ENCODE measurements at places on chromosomes 2 and 18. TPM values are rescaled to one million over a fixed set of nuclear protein-coding genes. Genes with fewer than 3 reads are reported as not detected.
A peak's percentile ranks its signal among the peaks of the same experiment; 100 is the strongest.

DNA sequence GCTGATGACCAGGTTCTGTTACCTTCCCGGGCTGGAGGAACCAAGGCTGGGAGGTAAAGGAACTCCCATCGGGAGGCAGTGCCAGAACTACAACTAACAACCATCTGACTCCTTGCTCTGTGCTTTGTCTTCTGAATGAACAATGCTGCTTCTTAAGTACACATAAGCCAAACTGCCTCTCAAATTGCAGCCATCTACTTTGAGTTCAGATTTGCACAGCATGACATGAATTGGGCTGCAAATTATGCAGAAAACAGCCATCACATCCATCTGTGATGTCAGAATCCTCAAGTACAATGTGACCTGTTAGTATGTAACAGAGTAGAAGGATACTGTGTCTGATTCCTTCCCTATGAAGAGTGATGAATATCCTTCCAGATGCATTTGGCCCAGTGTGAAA lies 290.6 kb downstream of the ZNF521 start:
- no peak for DNase-seq

DNA sequence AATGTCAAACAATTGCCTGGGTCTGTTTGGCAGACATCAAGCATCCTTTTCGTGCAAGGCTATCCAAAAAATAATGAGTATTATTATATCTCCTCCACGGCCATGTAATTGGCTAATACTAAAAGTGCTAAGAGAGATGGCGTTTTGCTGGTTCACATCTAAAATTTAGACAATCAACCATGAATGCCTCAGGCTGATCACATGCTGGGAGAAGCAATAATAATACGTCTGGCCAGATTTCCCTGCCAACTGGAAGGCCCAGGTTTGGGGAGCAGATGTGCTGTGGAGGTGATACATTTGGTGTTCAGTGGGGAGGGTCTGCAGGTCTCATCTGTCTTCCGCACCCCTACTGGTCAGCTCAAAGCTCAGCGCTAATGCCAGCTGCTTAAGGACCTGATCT lies 60.3 kb upstream of the CREB1 start:
- no peak for DNase-seq

Gene ASB18
- 5.4 TPM for polyA plus RNA-seq

DNA sequence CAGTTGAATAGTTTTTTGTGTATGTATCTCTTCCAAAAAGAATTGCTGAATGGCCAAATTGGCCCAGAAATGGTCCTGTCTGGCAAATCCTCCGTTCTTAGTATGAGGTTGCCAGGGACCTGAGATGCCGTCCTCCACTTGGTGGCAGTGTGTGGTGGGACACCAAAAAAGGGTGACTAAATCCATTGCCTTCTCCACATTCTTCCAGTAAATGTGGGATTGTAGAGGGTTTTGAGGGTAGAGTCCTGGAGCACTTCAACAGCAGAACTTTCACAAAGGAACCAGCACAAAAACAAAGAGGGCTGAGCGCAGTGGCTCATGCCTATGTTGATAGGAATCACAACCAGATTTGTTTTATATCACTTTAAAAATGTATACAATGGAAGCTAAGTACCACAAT lies 199.9 kb downstream of the BCL2 start:
- peak; percentile 46 for DNase-seq

GRCh38 chr2:26691881-26692278 lies 642 bp upstream of the KCNK3 start:
- no peak for DNase-seq

Gene TMEM163
- 2.4 TPM for polyA plus RNA-seq

- DNase-seq = peak; percentile 17
These were observed 73.8 kb downstream of the KCNG2 start for GRCh38 chr18:79871481-79872091.

DNA sequence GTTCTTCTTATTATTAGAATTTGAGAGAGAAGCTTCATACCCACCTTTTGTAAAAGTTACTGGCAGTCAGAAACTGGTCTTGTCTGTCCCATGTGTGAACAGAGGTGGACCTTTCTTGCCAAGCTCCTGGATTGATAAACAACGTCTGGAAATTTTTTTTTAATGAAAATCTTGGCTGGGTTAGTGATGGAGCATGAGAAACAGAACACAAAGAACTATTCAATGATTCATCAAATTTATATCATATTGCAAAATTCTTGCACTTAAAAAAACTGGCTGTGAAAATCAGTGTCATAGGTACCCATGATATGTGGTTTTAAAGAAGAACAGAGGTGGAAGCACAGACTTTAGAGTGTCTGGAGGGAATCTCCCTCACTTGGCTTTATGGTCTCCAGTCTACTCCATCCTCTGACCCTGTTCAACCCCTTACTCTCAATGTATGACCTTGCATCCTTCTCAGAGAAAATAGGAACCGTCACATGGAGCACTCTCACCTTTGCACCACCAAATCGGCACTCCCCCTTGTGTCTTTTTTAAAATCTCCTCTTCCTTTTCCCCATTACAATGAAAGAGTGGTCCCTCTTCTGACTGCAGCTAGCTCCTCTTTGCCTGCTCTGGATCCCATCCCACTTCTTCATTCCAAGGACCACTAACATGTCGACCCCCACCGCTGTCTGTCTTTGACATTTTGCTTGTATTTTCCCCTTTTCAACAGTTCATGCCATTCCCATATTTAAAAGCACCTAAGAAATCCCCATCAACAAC lies 58.2 kb downstream of the COPS8 start:
- no peak for DNase-seq

DNA sequence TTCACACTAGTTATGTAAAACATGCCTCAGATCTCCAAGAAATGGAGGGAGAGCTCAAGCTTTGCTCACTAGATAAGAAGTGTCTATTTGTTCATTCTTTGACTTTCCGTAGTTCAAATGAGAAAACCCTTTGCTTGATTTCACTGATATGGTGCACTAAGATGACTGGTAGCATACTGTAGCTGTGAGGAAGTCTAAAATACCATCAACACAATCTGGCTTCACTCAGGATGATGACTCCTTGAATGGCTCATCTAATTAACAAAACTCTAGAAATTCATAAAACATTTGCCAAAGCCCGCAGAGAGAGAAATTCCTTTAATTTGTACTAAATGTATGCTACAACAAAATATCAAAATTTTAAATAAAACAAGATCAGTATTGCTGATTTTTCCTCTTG lies 152.8 kb upstream of the STK17B start:
- no peak for DNase-seq

Gene NCKAP5
- 3.7 TPM for polyA plus RNA-seq

- peak; percentile 30 for DNase-seq
These were observed 11.0 kb downstream of the MAP3K20 start for GRCh38 chr2:173086518-173087213.

Gene MAPK4
- 4.8 TPM for polyA plus RNA-seq

- no peak for DNase-seq
These were observed 97.3 kb downstream of the CDCA7 start for GRCh38 chr2:173451941-173452340.

DNA sequence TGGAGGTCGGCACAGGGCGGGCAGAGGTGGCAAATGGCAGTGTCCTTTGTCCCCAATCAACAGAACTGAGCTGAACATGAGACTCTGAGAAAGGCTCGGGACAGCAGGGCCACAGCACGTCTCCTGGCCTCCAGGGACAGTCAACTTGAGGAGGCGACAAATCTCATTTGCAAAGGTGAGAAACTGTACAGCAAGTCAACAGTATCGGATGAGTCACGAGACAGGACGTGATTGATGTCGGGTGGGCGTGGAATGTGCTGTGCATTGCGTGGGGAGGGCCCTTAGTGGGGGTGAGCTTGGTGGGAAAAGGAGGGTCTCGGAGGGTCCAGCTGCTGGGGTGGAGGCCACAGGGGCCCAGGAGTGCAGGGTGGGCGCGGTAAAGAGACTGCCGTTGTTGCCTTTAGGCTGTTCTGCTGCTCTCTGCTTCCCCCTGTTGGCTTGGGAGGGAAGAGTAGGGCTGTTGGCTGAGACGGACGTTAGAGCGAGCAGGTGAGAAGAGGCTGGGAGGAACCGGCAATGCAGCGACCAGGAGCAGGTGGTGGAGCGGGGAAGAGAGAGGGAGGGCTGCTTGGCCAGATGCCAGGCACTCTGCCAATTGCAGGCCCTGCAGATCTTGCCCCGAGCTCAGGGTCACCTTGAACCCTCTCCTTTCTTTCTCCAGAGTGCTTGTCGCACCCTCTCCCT lies 164.3 kb downstream of the BCL2 start:
- DNase-seq = peak; percentile 78

Gene ZNF236
- 5.9 TPM for polyA plus RNA-seq

Gene CAB39
- polyA plus RNA-seq = 60.6 TPM

DNA sequence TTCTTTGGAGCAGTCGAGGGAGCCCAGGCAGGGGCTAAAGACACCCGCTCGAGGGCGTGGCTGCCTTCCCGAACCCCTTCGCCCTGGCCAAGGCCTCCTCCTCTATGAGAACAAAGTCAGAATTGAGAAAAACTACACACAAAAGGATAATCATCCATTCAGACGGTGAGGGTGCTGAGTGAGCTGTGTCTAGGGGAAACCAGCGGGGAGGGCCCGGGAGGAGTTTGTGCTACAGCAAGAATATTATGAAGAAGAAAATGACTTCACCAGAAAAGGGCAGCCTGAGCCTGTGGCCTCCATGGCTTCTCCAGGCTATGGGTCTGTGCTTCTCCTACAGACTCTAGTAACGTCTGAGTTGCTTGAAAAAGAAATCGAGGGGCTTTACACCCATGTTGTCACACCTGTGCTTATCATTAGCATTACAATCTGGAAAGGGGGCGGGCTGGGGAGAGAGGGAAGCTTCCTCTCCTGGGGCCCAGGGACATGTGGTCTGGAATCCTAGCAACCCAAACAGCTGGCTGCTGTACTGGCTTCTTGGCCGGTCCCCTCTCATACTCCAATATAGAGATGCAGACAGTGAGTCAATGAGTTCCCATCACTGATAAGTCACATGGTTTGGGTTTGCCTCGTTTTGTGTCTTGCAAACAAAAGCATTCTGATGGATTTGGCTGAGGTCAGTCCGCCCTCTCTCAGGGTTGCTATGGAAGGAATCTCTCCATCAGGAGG lies 52.0 kb upstream of the ARL4C start:
- DNase-seq = peak; percentile 95

- peak; percentile 20 for DNase-seq
These were observed 13.8 kb downstream of the DPYSL5 start for GRCh38 chr2:26861610-26862224.

GRCh38 chr2:58876126-58876525 lies 635.0 kb upstream of the FANCL start:
- DNase-seq = peak; percentile 36

Gene USP40
- 23.5 TPM for polyA plus RNA-seq

GRCh38 chr2:105961599-105962146 lies 217.0 kb downstream of the NCK2 start:
- DNase-seq = no peak

Gene EHBP1
- polyA plus RNA-seq = 36.6 TPM

DNA sequence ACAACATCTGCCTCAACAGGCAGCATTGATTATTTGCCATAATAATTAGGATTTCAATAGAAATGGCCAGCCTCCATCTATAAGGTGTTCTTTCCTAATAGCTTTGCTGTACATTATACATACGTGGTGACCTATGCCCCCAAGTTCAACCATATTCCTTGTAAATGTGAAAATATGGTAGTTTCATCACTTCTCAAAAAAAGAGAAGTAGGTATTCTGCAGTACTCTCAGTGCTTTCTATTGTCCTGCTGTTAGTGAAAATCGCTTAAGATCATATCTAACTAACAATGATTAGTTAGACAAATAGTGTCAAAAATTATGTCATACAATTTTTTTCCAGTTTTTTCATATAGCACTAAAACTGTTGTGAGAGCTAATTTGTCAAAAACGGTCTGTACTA lies 79.6 kb downstream of the SLC4A10 start:
- no peak for DNase-seq

GRCh38 chr2:119460076-119460475 lies 28.4 kb downstream of the TMEM37 start:
- no peak for DNase-seq

Gene RSAD2
- 2.6 TPM for polyA plus RNA-seq

DNA sequence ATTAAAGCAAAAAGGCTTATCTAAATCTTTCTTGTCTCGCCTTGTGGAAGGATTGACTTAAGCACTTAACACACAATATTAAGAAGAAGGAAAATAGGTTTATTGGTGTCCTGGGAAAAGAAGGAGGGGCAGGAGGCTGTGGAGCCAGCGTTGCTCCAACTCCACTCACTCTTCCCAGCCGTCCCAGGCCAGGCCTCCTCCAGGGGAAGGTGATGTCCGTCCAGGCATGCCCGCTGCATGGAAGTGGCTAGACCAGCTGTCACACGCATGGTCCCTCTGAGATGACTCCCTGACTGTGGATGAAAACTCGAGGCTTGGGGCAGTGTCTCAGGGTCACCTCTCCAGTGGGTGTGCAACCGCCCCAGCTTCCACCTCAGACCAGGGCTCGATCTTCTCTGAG lies 281.1 kb downstream of the GALR1 start:
- DNase-seq = no peak

Gene ALK
- polyA plus RNA-seq = 0.10 TPM

- DNase-seq = peak; percentile 25
These were observed 101.9 kb downstream of the BIN1 start for GRCh38 chr2:127004893-127005600.

DNA sequence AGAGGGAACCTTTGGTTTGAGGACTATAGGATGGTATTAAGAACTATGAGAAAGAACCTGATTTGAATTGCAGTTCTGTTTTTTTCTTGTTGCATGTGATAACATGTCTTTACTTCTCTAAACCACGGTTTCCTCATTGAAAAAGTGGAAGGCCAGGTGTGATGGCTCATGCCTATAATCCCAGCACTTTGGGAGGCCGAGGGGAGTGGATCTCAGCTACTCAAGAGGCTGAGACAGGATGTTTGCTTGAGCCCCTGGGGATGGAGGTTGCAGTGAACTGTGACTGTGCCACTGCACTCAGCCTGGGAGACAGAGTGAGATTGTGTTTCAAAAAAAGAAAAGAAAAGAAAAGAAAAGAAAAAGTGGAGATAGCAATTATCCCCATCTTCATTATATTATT lies 32.3 kb downstream of the SCN9A start:
- DNase-seq = no peak

DNA sequence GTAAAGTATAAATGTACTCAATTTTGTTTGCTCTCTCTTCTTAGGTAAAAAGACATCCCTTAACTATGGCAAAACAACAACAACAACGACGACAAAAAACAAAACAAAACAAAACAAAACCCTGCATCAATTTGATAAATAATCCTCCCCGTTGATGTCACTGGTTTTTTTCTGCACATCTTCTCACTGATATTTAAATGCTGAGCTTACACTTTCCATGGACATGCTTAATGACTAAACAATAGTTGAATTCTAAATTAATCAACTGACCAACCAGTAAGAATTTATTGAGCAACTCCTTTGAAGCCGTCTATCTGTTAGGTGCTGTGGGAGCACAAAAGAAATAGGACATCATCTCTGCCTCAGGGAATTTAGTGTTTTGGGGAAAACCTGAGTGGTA lies 20.2 kb upstream of the POLE4 start:
- DNase-seq = no peak

Data from muscle of leg (tissue), 16 donors.